Kidney (tissue), 22 donors: ENCODE measurements at places on chromosomes 12 and 14. TPM values are rescaled to one million over a fixed set of nuclear protein-coding genes. Genes with fewer than 3 reads are reported as not detected.

Gene FBXW8
- polyA plus RNA-seq = 3.3 TPM

Gene FOXN4
- 0.82 TPM for polyA plus RNA-seq

Gene PLA2G1B
- polyA plus RNA-seq = not detected

Gene LPAR5
- polyA plus RNA-seq = 0.97 TPM

Gene LYZ
- 7.1 TPM for polyA plus RNA-seq

Gene SLC4A8
- polyA plus RNA-seq = 3.4 TPM
